ENCODE measurements at places on chromosomes 5 and 9.

GRCh38 chr5:40957048-40957447 lies 47.8 kb downstream of the C7 start:
- DNase-seq = no peak

- DNase-seq = no peak
Measured at GRCh38 chr9:91867740-91868139, 82.3 kb downstream of the ROR2 start.

DNA sequence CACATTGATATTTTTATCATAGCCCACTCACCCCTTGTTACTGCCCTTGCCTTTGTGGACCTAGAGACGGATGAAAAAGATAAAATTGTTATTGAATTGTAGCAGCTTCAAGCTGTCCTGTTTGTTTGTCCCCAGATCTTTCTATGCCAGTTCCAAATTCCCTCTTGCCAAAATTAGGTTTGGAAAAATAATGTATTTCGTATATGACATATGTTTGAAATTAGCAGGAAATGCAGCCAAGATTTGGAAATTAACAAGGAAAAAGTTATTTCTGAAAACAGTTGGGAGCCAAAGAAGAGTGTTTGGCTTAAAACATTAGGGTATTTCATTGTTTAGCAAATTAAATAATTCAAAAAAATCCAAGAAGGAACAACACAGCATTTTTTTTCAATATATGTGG lies 33.5 kb downstream of the SPATA31D1 start:
- no peak for DNase-seq

DNA sequence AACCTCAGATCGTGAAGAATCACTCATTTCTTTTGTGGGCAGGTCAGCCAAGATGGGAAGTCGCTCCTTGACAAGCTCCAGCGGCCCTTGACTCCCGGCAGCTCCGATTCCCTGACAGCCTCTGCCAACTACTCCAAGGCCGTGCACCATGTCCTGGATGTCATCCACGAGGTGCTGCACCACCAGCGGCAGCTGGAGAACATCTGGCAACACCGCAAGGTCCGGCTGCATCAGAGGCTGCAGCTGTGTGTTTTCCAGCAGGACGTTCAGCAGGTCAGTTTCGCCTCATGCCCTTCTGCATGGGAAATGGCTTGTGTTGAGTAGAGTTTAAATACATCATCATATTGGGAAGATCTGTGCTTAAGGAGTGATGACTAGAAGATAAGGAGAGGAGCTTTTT lies 173.3 kb downstream of the TRIO start:
- DNase-seq = no peak

DNA sequence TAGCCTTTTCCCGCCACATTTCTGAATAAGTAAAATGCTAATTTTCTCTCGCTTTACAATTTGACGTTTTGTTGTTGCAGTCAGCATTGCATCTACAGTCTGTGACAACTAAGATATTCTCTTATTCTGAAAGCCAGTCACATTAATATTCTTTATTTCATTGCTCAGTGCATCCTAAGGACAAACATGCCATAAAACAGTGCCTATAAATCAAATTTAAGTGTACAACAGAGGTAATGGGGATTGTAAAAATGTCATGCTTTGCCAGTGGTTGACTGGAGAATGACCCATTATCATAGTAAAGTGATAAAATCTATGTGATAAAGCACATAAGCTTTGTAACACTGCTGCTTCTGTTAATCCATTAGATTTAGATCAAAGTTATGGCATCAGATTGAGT lies 1850.0 kb upstream of the ACO1 start:
- DNase-seq = no peak

DNA sequence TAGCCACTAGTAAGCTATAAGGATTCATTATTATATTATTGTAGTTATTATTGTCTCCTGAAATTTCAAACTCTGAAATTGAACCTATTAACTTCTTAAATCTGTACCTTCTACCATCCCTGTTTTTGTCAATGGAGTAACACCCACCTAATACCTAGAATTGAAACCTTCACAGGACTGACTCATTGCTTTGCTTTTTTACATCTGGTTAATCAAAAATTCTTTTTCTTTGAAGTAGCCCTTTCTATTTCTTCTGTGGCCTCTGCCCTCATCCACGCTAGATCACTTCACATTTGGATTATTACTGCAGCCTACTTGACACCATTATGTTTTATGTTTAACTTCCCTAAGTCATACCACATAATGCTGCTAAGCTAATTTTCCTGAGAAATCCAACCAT lies 35.6 kb downstream of the RBM27 start:
- no peak for DNase-seq

DNA sequence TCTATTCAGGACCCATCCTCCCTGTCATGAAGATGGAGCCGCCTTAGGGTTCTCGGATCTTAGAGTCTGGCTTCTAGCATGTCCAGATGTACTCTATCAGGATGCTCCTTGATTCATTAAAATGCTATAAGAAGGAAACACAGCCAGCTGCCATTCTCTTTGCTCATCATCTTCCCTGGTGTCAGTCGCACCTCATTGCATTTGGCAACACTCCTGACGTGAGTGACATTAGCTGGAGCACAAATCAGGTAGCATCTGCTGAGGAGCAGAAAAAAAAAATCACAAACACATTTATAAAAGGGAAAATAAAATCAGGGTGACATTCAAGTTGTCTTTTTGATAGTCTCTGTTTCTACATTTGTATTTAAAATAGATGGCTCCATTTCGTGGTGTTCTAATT lies 226.1 kb upstream of the NMUR2 start:
- DNase-seq = no peak

DNA sequence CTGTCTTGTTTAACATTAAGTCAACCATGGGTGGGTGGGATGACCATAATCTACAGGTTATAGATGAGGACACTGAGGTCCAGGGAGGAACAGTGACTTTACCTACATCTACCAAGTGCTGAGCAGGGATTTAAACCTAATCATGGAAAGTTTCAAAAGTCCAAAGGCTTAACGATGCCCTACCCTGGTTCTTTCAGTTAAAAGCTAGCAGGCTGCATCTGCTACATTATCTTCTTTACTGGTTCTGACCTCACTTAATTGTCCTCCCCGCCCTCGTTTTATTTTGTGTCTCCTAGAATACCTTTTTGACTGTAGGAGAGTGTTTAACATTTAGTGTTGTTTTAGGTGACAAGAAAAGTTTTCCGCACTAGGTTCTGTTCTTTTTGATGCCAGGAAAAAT lies 735.2 kb downstream of the TLR4 start:
- no peak for DNase-seq

GRCh38 chr9:4859035-4859434 lies 66.3 kb downstream of the RCL1 start:
- DNase-seq = no peak

DNA sequence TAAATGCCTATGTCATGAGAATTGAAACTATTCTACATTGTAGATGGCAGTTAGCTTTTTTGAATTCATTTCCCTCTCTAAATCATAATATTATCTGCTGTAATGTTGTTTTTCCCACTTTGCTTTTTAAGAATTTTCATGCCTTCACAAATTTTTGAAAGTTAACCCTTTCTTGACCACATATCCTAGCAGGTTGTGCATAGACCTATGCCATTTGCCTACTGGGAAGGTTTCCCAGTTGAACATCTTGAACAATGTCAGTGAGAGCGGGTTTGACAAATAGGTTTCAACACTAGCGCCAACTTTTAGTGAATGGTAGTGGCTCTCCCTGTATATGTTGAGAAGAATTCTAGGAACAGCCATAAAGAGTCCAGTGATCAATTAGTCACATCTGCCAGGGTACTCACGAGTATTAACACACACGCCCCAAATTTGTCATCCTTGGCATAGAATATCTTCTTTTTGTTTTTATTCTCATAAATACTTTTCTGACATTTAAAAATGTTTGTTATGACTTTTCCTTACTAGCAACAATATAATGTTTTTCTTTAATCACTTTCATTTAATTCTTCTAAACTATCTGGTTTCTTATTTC lies 307.6 kb downstream of the PJA2 start:
- no peak for DNase-seq

DNA sequence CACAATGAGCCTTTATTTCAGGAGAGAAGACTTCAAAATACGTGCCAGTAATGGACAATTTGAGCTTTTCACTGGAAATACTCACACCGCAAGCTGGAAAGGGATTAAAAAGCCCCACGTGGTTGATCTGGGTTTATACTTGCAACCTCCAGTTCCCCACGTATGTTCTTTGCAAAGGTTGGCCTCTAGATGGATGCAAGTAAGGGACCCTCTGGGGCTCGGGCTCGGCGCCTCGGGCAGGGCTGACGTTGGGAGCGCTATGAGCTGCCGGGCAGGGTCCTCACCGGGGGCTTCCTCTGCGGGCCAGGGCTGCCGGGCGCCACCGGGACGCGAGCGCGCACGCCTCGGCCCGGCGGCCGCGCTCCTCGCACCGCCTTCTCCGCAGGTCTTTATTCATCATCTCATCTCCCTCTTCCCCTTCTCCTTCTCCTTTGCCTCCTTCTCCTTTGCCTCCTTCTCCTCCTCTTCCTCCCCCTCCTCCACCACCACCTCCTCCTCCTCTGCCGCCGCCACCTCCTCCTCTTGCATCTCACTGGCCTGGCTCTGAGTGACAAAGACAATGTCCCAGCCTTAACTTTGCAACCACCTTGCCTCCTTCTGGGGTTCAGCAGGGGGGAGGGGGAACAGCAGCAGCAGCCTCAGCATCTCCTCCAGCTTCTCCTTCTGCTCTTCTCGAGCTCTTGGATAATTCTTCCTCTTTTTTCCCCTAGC lies 701 bp upstream of the ZNF462 start:
- DNase-seq = no peak

DNA sequence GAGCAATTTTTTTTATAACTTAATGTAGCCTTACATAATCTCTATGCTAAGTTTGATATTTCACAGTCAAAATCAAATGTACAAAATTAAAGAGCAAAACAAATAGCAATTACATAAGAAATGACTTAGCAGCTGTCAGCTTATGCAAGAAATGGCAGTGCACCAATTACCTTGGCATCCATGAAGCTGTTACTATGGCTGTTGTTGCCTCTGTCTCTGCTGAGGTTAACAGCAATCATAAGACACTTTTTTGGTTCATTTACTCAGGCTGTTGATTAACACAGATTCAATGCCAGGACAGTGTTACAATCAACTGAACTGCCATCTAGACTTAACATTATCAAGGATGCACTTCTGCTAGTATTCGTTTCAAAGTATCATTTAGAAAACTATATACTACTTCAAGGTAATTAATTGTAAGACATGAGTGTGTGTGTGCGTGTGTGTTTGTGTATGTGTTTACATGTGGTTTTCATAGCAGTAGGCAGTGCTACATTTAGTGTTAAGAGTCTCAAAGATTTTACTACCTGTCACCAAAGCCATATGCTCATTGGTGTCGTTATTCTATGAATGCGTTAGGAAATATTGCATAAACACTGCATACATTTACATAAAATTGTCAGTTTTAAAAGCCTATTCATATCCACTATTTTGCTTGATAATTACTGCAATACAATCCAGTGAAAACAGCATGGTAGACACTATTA lies 1084.2 kb upstream of the COX7C start:
- DNase-seq = no peak

DNA sequence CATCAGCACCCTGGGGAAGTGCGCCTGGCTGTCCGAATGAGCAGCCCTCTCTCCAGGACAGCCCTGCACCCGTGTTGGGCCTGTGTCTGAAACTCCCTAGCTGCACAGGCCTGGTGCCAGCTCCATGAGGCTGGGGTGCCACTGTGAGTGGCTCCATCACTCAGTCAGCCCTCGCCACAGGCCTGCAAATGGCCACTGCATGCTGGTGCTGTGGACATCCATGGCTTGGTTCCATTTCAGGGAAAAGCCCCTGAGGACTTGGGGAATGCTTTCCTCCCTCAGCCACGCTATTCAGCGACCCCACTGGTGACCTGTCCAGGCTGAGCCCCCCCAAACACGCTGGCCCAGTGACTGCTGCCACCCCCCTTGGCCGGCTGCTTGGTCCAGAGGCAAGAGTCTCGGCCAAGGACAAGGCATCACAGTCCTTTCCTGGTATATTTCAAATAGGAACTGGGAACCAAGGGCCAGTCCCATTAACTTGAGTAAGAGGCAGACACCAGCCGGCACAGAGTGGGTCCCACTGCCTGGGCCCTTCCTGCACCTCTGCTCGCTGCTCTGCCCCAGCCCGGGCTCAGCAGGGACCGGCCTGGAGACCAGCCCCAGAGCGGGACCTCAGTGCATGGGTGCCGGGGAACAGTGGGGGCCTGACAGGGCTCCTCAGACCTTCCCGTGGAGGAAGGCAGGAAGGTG lies 181.3 kb downstream of the AUH start:
- DNase-seq = no peak

DNA sequence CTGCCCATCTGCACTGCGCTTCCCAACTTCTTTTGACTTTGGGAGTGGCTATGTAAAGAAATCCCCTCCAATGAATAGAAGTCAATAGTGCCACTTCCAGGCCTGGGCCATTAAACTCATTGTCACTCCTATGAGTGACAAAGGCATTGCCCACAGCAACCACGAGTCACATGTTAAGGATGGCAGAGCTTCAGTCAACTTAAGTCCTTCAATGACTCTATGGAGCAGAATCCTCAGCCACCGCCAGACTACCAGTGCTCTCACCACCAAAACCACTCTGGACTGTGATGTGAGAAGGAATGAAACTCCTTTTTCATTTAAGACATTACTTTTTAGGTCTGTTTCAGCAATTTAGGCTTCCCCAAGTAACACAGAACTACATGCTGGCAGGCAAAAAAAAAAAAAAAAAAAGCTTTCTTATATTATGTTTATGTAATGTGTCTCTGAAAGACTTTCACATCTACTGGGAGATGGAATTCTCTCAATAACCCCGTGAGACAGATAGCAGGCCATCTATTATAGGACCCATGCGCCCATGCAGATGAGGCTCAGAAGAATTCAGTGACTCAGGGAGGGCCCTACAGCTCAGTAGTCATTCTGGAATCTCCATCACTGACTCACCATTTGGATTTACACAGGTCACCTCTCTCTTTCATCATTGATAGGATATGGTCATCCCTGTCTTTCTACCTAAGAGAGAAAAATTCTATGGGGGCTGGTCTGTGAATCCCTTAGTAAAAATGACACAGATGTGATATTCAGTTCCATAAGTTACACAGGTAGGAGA lies 180.5 kb downstream of the CEMIP2 start:
- no peak for DNase-seq

GRCh38 chr9:8115570-8115969 lies 316.0 kb upstream of the DMAC1 start:
- DNase-seq = no peak

DNA sequence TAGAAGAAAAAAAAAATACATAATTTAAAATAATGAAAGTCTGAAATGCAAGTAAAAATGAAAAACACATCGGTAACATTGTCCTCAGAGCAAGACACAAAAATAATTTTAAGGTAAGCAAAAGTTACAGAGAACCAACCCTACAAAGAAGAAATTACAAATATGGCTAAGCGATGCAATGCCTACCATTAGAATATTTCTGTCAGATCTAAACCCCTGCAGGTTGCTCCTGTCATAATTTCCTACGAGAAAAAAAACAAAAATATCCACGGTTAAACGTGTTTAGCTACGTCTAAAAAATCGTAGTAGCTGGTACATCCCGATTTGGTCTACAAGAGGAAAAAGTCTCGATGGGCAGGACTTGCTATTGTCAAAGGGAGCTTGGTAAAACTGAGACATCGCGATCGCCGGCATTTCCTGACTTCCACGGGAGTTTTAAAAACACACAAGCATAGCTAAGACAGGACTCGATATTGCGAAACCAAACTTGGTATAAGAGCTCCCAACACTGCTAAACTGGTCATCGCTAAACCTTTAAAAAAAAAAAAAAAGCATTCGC lies 1.1 kb upstream of the ANXA2R start:
- DNase-seq = no peak

Measured in activated CD8-positive, alpha-beta memory T cell treated with anti-CD3 and anti-CD28 coated beads for 1 hour (primary cell).